ENCODE measurements at places on chromosomes 11 and 22.

- no peak for DNase-seq
These were observed 19.6 kb downstream of the MORC2 start for GRCh38 chr22:30948930-30949342.

GRCh38 chr11:110185121-110185591, 92.0 kb downstream of the ZC3H12C start:
- no peak for DNase-seq

DNA sequence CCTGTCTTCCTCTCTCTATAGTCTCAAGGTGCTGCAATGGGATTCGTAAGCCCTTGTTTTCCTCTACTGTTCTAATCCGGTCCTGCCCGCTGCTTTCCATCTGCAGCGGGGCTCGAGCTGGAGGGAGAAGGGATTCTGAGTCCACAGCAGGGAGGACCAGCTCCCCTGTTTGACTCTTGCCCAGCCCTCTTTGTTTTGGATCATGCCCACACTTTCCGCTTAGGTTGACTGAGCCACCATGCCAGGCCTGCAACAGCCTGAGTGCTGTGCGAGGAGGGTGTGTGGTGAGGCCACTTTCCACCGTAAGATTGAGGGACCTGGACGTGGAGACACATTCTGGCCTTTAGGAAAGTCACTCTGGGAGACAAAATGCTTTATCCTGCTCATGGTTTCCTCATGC, 58.3 kb downstream of the CEP164 start:
- no peak for DNase-seq

GRCh38 chr22:50270666-50271394, 650 bp upstream of the MAPK11 start:
- no peak for DNase-seq

DNA sequence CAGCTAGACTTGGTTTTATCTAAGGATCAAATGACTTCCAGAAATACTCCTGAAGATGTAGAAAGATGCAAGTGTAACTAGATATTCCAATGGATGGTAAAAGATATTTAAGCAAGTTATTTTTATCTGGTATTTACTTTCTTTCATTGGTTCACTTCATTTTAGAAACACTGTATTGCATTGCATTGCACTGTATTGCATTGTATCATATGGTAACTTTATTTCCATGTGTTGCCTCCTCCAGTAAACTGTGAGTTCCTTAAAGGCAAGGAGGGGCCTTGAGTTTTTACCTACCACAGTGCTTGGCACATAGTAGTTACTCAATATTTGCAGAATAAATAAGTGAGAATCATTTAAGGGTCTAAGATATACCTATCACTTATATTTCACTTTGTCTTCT, 31.8 kb upstream of the FLI1 start:
- DNase-seq: no peak

- no peak for DNase-seq
These were observed 194.3 kb downstream of the OPCML start for GRCh38 chr11:133337951-133338418.

DNA sequence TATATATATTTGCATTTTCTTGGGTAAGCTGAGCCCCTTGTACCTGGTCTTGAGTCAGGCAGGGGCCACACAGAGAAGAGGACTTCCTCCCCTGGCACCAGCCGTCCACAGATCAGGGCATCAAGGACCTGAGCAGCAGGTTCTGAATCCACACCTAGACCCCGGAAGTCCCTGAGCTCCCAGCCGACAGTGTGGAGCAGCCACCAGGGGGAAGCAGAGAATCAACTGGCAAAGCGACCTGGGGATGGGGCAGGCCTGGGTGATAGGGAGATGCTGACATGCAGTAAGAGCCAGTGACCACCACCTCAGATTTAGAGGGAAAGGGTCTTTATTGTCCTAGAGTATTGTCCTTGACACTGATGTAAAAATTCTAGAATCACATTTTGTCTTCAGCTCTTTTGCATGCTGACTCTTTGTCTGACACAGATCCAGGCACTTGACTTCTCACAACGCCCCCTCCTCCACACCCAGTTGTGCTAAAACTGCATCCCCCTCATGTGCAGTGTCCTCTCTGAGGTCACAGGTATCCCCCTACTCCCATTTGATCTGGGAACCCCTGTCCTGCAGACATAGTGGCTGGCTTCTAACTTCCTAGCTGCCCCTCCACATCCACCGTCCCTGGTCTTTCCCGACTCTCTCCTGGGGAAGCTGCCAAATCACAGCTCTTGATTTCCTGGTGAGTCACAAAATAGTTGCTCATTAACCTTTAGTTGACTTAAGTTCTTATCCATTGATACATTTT, 109.3 kb downstream of the GGTLC2 start:
- no peak for DNase-seq

DNA sequence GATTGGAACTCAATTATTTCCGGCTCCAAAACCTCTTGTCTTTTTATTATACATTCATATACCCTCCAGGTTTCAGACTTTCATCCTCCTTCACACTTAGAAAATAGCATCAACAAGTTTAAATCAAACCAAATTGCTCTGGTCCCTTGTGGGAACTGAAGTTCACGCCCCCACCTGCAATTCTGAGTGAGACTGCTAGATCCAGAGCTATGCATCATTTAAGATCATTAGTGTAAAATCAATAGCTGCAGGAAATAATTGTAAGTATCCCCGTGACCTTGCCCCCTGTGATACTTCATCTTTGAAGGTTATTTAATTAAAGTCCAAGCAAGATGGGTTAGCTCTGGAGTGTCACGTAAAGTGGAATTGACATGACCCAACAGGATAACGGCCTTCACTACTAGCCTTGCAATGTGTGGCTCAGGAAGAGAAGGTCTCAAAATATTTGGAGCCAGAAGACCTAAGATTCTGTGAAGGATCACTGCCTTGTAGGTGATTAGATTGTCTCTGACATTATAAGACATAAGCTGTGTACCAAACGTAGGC, 742.2 kb upstream of the LRRC4C start:
- no peak for DNase-seq

GRCh38 chr11:84260862-84261261, 974.7 kb upstream of the CCDC90B start:
- no peak for DNase-seq

- DNase-seq: no peak
These were observed 3.2 kb downstream of the TPST2 start for GRCh38 chr22:26586556-26587325.

- no peak for DNase-seq
These were observed 772.8 kb upstream of the RAG2 start for GRCh38 chr11:37370817-37371216.

GRCh38 chr11:128929468-128929867, 13.2 kb downstream of the TP53AIP1 start:
- no peak for DNase-seq

- no peak for DNase-seq
These were observed 1031.8 kb downstream of the NTM start for GRCh38 chr11:132402071-132402684.

- DNase-seq: no peak
These were observed 9.8 kb downstream of the SLC17A6 start for GRCh38 chr11:22347857-22348487.

- DNase-seq: no peak
These were observed 32.6 kb downstream of the PPFIBP2 start for GRCh38 chr11:7546324-7546791.

DNA sequence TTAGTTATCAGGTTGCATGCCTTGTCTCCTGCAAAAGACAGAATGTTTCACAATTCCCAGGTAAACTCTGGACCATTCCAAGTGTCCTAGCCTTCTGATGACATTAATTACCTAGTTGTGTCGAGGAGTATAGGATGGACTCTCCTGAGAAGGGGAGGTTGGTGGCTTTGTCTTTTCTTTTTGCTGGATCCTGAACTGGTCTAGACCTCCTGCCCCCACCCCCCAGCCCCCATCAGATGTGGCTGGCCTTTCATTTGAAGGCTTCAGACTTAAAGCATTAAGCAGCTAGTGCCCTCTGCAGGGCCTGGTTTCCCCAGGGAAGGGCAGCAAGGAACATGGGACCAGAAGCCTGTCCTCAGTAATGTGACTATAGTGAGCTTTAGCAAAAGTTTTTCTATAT, 9.7 kb downstream of the MCAM start:
- no peak for DNase-seq

- DNase-seq: no peak
These were observed 2.2 kb downstream of the YIF1A start for GRCh38 chr11:66286699-66287098.

DNA sequence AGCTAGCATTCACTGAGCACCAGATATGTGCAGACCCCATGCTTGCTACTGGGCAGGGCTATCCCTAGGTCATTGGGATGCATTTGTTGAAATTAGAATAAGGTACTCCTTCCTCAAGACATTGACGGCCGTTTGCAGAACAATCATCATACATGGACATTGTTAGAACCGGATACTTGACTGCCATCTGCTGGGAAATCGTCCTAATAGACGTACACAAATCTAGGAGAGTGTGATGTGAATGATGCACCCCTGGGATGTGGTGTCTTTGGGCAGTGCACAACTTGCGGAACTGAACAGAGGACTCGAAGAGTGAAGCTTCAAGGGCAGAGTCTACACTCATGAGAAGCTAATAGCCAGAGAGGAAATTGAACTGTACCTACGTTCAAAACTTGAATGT, 35.9 kb downstream of the MYO18B start:
- no peak for DNase-seq

- no peak for DNase-seq
These were observed 557 bp downstream of the GTPBP1 start for GRCh38 chr22:38706101-38706900.

- DNase-seq: no peak
These were observed 73.6 kb downstream of the PAK1 start for GRCh38 chr11:77400271-77400670.

- no peak for DNase-seq
These were observed 29.4 kb upstream of the CTTN start for GRCh38 chr11:70368961-70369360.

DNA sequence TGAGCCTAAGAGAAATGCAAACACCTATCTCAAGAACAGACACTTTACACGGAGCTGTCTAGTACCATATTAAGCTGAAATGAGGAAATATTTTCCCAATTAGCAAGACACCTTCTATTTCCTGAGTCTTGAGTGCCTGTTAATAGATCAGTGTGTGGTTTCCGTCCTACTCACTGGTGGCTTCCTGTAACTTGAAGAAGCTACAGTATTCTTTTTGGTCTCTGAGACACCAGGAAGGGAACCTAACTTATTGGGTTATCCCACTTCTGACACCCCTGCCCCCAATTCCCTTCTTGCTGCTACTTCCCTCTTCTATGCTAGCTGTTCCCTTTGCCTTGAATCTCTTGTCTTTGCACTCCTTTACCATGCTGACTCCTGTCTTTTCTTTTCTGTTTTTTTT, 92.7 kb downstream of the FDX1 start:
- no peak for DNase-seq

- DNase-seq: no peak
These were observed 1103.5 kb upstream of the CCDC90B start for GRCh38 chr11:84389696-84390095.

DNA sequence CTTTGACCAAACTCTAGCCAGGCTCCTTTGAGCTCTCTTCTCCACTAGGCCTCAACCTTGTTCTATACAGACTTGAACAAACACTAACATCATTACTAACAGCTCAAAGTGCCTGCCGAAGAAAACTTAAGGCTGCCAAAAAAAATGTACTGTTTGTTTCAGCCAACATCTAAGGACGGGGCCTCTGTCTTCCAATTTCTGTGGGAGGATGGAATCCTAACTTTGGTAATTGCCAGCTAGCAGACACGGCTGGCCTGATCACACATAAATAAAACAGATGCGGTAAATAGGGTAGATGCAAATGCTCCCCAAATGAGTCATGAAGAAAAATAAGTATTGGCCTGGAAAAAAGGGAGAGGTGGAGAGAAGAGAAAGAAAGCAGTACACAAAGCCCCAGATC, 394.3 kb downstream of the TMEM135 start:
- no peak for DNase-seq

DNA sequence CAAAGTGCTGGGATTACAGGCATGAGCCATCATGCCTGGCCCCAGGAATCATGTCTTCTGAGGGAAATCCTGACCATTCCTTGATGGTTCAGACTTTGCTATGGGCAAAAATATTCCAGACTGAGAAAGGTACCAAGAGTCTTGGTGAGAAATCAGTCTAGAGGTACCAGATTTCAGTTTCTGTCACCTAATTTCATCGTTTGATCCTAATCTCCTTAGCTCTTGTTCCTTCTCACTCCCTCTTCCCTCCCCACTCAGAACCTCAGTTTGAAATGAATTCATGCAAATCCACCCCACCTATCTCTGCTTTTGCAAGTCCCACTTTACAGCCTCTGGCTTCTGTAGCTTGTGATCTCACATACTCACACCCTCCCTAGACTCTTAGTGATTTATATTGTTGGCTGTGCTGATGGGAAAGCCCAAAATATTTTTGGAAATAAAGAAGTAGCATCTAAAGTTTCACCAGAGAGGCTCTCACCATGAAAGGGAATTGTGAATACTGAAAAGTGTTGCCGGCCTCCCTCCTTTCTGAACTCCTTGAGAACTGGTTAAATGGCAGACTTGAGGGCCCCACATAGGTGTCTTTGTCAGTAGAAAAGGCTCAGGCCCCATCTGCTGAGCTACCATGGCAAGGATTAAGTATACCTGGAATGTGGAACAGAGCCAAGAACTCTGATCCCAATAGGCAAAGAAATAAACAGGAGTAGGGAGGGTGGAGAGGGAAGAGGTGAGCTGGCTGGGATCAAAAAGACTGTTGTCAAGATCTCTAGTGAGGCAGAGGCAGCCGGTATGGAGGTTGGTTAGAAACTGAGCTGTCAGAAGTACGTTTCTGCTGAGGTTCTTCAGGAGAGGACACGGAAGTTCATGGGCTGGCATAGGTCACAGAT, 190.5 kb upstream of the MTMR2 start:
- no peak for DNase-seq

All from RWPE2 (cell line).